GDM1 (cell line): ENCODE measurements at places on chromosomes 3 and 15.

DNA sequence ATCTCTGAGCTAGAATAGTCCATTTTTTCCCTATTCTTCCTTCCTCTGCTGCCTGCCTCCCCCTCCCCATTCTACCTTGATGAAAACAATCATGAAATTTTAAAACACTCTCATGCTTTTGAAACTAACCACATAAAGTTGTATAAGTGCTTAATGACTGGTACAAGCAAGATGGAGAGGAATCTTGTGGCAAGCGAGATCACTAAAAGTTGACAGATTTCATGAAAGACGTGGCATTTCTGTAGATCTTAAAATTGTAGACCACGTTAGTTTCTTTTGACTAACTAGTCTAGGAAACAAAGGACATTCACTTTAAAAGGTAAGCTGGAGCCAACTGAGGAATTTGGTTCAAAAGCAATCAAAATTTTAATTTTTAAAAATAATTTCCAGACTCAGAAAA, 35.4 kb downstream of the HHLA2 start:
- DNase-seq: no peak

GRCh38 chr15:49064281-49064653, 18.0 kb upstream of the SECISBP2L start:
- DNase-seq: no peak

DNA sequence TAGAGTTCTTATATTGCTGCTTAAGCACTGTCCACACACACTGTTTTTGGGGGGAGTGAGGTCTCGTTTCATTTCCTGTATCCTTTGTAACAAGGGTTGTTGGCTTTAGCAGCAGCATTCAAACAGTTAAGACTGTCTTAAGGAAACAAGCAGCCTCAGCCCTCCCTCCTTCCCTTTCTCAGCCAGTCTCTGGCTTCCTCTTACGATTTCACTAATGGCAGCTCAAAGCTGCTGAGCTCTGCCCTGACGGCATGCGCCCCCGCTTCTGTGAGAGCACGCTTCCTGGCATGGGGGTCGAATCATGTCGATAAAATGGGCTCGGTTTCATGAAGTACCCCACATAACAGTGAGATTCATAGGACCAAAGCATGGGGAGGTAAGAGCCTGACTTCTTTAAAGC, 105.0 kb downstream of the KLHL25 start:
- DNase-seq: peak; percentile 84

DNA sequence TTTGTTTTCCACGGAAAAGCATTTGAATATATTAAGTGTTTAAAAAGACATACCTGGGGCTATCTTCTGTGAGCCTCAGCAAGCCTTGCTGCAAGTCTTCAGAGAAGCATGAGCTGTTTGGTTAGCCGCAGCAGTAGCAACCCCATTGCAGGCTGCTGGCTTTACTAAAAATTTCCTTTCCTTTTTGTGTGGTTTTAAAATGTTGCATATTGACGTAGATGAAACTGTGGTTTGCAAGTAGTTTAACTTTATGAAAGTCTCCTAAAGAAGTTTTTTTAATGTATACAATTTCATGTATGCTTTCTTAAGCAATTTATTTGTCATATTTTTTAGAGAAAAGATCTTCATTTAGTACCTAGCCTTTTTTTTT, at the start of gene GPR171:
GPR171 (minus strand) TSS at position 166 of the 370 bp plus-strand sequence. CDS start 3,830 bp downstream, outside the sequence.
- no peak for DNase-seq

DNA sequence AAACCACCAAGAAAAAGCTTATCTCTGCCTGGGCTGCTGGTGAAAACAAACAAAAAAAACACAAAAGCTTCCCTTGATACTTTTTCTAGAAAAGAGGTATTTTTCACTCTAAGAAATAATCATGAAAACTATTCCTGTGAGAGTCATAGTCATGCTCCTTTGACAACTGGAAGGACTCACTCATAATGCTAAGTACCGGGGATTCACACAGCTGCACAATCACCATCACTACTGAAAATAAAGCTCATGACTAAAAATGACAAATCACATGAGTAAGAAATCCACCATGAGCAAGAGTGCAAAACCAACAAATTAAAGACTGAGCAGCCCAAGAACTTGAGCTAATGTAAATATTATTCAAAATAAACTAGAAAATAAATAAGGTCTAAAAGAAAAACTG, 10.6 kb upstream of the POU1F1 start:
- no peak for DNase-seq

- DNase-seq: no peak
Measured at GRCh38 chr3:29716213-29716612, 435.3 kb downstream of the RBMS3 start.

- DNase-seq: no peak
Measured at GRCh38 chr15:81333363-81333762, 9.4 kb upstream of the STARD5 start.

- no peak for DNase-seq
Measured at GRCh38 chr3:171676601-171677175, 133.6 kb downstream of the PLD1 start.

- no peak for DNase-seq
Measured at GRCh38 chr15:37773111-37773860, 161.2 kb upstream of the TMCO5A start.

- no peak for DNase-seq
Measured at GRCh38 chr3:150825192-150825915, 62.4 kb upstream of the SIAH2 start.

DNA sequence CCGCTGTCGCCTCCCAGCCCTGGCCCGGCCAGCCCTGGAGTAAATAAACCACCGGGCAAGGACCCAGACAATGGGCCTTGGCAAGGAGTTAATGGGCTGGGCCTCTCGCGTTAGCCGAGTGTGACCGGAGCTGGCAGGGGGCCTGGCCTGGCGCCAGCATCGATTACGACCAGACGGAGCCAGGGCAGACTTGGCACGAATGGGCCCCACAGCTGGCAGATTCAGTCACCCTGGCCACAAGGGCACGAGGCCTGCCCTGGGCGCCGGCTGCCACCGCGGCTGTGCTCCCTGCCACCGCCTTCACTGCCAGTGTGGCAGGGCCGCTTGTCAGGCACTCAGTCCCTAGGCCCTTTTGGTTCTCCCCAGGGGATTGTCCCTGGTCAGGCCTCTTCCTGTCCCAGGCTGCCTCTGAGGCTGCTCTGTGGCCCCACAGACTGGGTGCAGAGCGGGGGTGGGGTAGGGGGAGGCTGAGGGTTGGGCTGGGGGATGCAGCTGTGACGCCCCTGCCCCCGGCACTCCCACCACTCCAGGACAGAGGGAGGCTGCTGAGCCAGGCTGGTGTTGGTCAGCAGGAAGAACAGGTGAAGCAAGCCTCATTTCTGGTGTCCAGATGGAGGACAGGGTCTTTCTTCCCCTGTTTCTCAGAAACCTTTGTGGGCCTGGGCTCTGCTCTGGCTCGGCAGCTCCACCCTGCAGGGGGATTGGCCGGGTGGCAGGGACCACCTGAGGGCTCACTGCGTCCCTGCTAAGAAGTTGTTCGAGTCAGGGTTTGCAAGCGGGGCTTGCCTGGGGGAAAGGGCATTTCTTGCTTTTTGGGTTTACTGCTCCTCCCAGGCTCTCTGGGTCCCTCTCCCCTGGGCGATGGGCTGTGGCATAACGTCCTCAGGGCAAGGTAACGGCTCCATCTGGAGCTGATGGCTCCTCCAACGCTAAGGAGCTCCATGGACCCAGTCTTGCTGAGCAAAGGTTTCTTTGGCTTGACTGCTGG, 30.5 kb upstream of the SRP14 start:
- DNase-seq: no peak

- DNase-seq: no peak
Measured at GRCh38 chr3:106401666-106402490, 533.1 kb upstream of the CBLB start.

- DNase-seq: no peak
Measured at GRCh38 chr3:193594946-193595689, 2.1 kb downstream of the OPA1 start.

- no peak for DNase-seq
Measured at GRCh38 chr15:68285259-68285980, 7.9 kb downstream of the FEM1B start.

DNA sequence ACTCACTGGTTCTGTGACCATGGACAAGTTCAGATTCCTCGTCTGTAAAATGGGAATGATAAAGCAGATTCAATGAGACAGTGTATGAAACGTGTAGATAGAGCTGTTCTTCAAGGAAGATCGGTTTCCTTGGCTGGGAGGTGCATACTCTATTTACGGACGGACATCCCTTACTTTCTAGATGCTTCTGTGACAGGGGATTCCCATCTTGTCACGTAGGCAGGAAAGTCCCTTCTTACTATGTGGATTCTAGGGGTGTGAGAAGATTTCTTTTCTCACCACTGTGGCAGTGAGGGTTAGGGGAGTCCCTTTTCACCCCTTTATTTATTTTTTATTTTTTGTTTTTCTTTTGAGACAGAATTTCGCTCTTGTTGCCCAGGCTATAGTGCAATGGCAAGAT, 180.9 kb upstream of the TBL1XR1 start:
- no peak for DNase-seq

DNA sequence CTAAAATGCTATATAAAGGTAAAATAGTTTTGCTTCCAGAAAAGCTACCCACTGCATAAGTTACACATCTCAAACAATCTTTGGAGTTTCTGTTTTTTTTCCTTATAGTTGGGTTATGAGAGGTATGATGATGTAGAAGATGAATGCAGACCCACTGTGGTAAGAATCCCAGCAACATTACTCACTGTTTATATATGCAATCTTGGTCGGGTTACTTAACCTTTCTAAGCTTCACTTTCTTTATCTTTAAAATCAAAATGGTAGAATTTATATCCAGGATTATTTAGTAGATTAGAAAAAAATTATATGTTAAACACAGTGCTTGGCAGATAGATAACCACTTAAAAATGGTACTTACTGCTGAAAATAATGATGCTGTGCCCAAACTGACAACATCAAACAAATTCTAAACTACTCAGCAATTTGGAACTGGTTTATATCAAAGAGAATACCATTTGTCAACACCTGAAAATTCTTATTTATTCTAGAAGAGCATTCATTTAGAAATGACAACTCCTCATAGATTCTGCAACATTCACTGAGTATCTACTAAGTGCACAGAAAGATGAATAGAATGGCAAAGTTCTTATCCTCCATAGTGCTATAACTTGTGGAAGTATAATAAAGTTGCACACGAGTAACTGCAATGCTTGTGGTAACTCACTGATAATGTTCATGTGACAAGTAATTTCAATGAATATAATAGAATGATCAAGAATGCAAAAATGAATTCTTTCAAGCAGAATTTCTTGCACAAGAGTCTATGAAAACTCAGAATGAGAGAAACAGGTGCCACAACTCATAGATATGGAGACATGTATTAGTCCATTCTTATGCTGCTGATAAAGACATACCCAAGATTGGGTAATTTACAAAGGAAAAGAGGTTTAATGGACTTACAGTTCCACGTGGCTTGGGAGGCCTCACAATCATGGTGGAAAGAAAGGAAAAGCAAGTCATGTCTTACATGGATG, 129.0 kb upstream of the SLC7A14 start:
- DNase-seq: no peak

DNA sequence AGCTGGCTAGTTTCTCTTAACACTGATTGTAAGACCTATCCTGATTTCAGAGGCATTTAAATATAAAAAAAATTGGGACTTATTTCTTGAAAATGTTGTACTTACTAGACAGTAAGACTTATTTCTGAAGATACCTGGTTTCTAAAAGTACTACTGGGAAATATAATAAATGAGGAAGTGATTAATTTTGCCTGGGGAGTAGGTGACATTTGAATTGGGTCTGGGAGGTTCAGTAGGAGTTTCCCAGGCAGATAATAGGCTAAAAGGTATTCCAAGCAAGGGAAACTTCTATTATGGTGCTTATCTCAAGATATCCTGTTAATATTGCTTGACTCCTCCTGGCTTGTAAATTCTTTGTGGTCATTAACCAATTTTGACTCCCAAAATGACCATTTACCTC, 6.5 kb upstream of the IQGAP1 start:
- no peak for DNase-seq

GRCh38 chr3:933326-933725, 159.5 kb upstream of the CNTN6 start:
- no peak for DNase-seq

- DNase-seq: no peak
Measured at GRCh38 chr3:63934041-63934866, 22.1 kb upstream of the SCAANT1 start.

- no peak for DNase-seq
Measured at GRCh38 chr3:183911087-183911486, 26.4 kb upstream of the PARL start.

GRCh38 chr15:70762469-70763119, 764 bp downstream of the UACA start:
- DNase-seq: no peak

GRCh38 chr3:169923189-169923588, 11.8 kb downstream of the SAMD7 start:
- DNase-seq: no peak

DNA sequence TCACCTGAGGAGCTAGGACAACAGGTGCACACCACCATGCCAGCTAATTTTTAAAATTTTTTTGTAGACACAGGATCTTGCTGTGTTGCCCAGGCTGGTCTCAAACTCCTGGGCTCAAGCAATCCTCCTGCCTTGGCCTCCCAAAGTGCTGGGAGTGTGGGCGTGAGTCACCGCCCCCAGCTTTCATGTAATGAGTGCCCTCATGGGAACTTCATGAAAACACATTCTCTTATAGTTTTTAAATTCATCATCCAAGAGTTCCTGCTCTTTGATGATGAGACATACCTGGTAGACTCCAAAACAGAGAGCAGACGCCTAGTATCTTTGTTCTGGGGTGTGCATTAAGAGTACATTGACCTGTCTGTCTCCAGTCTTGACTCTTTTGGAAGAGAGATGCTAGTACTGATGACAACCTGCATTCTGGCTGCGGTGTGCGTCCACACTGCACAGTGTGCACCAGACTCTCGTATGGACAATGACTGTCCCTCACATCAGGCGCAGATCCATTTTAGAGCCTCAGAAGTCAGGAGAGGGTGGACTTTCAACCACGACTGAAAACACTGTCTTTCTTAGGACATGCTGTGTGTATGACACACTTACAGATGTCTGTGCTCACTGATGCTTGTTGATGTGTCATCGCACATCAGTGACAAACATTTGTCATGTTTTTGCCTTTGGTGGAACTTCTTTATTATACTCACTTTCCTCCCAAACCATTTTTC, 2.0 kb downstream of the NRROS start:
- no peak for DNase-seq

- no peak for DNase-seq
Measured at GRCh38 chr3:24261521-24261920, 233.1 kb downstream of the THRB start.

GRCh38 chr3:86047161-86047560, 943.8 kb downstream of the VGLL3 start:
- DNase-seq: no peak

GRCh38 chr3:56985878-56986277, 74.6 kb upstream of the SPATA12 start:
- DNase-seq: peak; percentile 24

DNA sequence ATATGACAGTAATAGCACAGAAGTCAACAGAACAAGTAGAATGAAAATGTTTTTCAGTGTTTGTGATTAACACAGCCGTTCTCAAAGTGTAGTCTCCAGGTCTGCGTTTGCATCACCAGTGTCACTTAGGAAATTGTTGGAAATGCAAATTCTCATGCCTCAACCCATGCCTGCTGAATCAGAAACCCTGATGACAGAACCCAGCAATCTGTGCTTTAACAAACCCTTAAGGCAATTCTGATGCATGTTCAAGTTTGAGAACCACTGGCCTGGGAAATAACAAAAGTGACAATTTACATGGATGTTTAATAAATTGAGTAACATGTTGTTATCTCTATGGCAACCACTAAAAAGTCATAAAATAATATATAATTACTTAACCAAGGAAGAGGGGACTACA, 103.1 kb upstream of the ATP11B start:
- DNase-seq: no peak

- DNase-seq: no peak
Measured at GRCh38 chr3:24498391-24498790, 3.7 kb upstream of the THRB start.

- DNase-seq: no peak
Measured at GRCh38 chr3:100893590-100893989, 99.6 kb downstream of the ABI3BP start.

GRCh38 chr3:37823189-37823588, 38.5 kb upstream of the CTDSPL start:
- DNase-seq: no peak
